ENCODE measurements at places on chromosomes 12 and 14.
A peak's percentile ranks its signal among the peaks of the same experiment; 100 is the strongest.

DNA sequence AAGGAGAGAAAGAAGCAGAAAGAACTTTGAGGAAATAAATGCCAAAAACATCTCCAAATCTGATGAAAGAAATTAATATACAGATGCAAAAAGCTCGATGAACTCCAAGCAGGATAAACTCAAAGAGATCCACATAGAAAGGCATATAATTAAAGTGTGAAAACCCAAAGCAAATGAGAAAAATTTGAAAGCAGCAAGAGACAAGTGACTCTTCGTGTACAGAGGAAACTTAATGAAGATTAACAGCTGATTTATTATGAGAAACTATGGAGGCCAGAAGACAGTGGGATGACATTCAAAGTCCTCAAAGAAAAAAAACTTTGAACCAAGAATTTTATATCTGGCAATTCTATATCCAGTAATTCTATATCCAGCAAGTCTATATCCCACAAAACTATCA is 163.0 kb upstream of the TMCC3 start:
- no peak for DNase-seq

DNA sequence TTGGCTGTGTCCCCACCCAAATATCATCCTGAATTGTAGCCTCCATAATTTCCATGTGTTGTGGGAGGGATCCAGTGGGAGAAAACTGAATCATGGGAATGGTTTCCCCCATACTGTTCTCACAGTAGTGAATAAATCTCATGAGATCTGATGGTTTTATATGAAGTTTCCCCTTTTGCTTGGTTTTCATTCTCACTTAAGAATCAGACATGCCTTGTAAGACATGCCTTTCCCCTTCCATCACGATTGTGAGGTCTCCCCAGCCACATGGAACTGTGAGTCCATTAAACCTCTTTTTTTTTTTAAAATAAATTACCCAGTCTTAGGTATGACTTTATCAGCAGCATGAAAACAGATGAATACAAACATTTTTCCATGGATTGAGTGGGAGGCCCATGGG is 652.9 kb downstream of the ETNK1 start:
- no peak for DNase-seq

GRCh38 chr14:67453575-67454300 is 34.8 kb downstream of the TMEM229B start:
- no peak for DNase-seq

DNA sequence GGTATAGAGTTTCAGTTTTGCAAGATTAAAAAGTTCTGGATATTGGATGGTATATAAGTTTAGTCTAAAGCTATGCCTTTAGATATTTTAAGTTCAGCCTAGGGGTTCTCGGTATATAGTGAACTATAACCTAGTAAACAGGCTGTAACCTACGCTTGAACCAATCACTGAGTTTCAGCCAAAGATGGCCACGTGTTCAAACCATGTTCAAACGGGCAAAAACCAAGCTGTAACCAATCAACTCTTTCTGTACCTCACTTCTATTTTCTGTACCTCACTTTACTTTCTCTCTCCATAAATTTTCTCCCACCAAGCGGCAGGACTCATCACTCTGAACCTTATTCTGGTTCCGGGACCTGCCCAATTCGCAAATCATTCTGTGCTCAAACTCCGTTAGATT is 1.4 kb downstream of the TMBIM4 start:
- DNase-seq: peak; percentile 5

DNA sequence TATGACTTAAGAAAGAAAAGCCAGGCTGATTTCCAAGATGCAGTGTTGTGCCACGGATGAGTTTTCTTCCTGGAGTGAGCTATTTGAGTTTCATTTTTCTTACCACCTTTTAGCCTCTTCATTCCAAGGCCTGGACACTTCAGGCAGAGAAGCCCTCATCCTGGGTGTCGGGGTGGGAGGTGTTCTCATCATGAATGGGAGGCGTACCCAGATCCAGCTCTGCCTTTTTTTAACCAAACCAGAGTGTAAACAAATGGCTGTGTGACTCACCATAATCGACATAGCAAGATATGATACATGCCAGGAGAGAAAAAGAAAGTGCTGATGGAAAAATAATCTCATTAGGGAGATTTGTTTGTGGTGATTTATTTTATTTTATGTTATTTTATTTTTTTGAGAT is 79.9 kb downstream of the ARF6 start:
- DNase-seq: peak; percentile 94

GRCh38 chr14:78921856-78922255 is 751.7 kb downstream of the NRXN3 start:
- DNase-seq: peak; percentile 26

- no peak for DNase-seq
These were observed 13.8 kb upstream of the DHRS4 start for GRCh38 chr14:23939607-23940326.

All from kidney glomerular epithelial cell (primary cell).